ENCODE measurements at places on chromosomes 12 and 14.

DNA sequence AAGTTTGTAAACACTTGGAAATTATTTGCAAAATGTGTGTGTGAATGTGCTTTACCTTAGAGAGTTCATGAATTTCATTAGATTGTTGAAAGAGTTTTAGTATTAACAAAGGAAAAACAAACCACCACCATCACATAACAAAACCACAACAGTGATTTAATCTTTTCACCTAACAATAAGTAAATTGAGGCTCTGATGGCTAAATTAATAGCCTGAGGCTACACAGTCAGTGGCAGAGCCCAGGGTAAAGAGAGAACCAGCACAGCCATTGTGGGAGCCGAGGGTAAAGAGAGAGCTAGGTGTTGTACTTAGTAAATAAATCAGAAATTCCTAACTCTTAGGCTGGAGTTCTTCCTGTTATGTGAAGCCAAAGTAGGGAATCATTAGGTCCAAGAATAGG is 51.2 kb upstream of the CAPRIN2 start:
- DNase-seq = no peak

DNA sequence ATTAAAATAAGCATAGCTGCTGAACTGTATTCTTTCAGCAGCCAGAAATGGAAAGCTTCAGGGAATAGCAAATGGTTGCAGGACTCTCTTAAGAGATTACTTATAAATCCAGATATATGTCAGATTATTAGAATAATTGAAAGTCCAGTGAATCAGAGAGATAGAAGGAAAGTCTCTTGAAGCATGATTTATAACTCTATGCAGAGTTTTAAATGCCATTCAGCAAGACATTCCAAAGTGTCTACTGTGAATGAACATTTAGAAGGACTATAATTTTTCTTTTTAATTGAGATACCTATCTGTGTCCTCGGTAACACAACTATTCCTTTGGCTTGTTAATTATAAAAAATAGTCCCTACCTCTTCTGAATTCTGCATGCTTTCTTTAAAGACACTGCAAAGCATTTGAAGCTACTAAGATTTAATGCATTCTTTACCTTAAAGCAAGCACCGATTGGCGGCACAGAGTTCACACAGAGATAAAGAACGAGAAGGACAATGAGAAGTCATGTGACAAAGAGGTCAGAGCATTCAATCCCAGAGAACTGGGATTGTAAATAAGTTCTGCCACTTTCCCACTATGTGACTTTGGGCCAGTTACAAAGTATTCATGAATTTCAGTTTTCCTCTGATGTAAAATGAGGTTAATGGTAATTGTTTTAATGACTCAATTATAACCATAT is 371.0 kb upstream of the ATP2B1 start:
- DNase-seq = no peak

DNA sequence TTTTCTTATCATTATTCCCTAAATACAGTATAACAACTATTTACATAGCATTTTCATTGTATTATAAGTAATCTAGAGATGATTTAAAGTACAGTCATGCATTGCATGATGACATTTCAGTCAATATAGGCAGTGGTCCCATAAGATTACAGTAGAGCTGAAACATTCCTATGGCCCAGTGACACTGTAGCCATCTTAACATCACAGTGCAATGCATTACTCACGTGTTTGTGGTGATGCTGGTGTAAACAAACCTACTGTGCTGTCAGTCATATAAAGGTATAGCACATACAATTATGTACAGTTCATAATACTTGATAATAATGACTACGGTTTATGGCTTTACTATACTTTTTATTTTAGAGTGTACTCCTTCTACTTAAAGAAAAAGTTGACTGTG is 13.3 kb downstream of the LLPH start:
- DNase-seq = no peak

- DNase-seq = no peak
Measured at GRCh38 chr12:83183132-83183531, 496.4 kb downstream of the TMTC2 start.

DNA sequence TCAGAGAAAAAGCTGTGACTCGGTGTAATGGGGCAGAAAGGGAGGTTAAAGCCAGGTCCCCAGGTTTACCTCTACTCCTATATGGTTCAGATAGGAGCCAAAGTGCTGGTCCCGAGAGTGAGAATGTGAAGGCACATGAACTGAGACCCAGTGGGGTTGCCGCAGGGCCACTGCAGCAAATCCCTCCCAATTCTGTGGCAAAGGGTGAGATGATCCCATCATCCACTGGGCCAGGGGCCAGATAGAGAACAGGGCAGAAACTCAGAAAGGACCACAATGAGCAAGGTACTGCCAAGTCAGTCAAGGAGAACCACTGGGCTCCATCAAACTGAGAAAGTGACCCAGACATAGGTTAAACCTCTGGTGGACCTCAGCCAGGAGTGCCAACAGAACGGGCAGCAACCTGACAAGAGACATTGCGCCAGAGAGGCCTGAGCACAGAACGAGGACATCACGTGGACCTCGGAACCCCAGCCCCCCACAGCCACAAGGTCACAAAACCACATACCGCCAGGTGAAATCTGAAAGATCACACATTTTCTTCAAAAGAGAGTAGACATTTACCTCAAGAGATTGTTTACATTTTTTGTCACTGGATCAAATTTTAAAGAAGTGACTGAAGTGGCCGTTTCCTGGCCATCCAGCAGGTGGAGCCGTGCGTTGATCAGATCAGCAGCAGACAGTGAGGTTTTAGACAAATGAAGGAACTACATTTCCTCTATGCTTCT is 20.5 kb upstream of the ITPR2 start:
- peak; percentile 87 for DNase-seq

GRCh38 chr14:36361210-36361853 is 40.9 kb upstream of the MBIP start:
- DNase-seq = no peak

GRCh38 chr12:104049278-104049902 is 597 bp downstream of the GLT8D2 start:
- no peak for DNase-seq

GRCh38 chr12:120962532-120963020 is 15.8 kb upstream of the HNF1A start:
- no peak for DNase-seq
